ENCODE measurements at places on chromosomes 3 and 15.

DNA sequence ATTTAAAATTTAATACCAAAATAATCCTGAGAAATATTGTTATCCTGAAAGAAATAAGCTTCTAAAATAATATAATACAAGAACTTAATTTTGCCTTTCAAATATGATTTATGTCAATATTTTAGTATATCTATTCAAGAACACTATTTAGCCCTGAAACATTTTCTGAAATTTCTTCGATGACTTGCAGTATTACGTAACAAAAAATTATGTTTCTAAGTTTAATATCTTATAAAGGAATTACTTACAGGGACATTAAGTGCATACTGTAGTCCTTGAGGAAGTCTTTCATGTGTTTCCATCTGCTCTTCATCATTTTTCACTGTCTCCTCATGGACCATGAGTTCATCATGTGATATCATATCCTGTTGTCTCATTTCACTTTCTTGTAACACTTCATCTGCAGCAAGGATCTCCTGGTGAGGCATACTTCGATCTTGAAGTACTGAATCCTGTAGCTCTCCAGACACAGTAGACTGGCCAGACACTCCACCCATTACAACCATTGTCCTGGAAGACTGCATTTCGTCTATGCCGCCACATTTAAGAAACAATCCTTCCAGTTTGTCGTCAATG lies 62.0 kb downstream of the ZNF148 start:
- peak; percentile 67 for DNase-seq

DNA sequence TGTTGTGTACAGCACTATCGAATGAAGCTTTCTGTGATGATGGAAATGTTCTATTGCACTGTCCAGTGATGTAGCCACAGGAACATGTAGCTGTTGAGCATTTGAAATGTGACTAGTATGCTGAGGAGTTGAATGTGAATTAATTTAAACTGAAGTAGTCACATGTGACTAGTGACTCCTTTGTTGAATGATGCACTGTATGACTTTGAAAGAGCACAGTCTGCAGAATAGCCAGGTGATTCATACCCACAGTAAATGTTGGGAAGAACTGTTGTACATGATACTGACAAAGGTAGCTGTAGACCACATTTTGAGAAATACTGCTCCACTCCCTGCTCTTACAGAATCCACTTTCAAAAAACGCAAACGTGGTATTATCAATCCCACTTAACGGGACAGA lies 34.0 kb upstream of the ACTL6A start:
- peak; percentile 32 for DNase-seq

GRCh38 chr15:88016406-88016805 lies 240.1 kb downstream of the NTRK3 start:
- no peak for DNase-seq

GRCh38 chr3:34264337-34265041 lies 466.1 kb downstream of the PDCD6IP start:
- DNase-seq = no peak

DNA sequence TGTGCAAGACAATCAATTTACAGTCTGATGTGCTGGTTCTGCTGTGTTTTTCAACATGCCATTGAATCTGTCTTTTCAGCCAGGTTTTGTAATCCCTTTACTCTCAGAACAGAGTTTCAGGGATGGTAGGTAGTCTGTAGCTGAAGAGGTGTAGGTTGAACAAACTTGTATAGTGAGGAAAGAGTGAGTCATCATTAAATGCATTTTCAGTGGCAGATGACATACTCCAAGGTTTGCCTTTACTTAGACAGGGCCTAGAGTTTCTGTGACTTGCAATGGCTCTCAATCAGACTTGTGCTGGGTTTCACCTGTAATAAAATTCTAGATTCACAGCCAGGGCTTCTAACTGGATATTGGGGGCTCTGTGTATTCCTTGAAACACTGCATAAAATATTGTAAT lies 94.6 kb downstream of the CYP19A1 start:
- no peak for DNase-seq

GRCh38 chr3:152976239-152976638 lies 141.3 kb downstream of the P2RY1 start:
- DNase-seq = no peak

- no peak for DNase-seq
Measured at GRCh38 chr3:186003610-186004009, 65.8 kb upstream of the TRA2B start.

- DNase-seq = no peak
Measured at GRCh38 chr15:75782926-75783325, 60.3 kb upstream of the UBE2Q2 start.

GRCh38 chr15:67548862-67549651 lies 6.6 kb downstream of the MAP2K5 start:
- no peak for DNase-seq

DNA sequence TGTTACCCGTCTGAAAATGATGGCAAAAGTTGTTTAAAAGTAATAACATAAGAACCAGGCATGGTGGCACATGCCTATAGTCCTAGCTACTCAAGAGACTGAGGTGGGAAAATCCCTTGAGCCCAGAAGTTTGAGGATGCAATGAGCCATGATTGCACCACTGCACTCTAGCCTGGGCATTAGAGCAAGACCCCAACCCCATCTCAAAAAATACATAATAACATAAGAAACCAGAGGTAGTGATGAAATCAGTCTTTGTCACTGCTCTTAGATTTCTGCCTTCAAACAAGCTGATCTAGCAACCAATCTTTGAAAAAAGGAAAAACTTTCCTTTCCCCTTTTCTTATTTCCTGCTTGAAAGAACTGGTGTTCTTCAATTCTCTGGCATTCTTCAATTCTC lies 71.3 kb downstream of the TMCC1 start:
- no peak for DNase-seq

- no peak for DNase-seq
Measured at GRCh38 chr3:135922903-135923250, 42.7 kb upstream of the PPP2R3A start.
